ENCODE measurements at places on chromosomes 6 and 20.

DNA sequence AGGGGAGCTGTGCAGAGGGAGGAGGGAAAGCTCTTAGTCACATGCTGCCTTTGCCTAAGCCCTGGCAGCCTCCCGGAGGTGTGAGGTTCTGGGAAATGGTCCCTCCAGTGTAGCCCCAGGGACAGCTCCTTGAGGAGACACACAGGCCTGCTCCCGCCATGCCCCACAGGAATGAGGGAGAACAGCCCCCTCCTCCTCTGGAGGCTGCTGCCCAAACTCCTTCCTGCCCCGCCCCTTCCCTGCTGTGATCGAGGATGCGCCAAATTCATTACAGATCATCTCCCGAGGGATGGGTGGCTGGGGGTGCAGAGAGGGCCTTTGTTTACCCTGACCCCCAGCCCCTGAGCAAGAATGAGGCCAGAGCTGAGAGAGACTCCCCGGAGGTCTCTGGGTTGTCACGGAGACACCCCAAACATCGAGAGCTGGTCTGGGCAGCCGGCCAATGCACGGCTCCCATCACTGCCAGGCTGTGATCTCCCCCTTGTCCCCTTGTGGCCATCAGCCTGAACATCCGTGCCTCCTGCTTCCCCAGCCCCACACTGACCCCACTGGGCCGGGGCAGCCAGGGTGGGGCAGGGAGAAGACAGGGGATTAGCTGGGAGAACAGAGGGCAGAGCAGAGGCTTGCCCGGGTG is 8.4 kb downstream of the CYP21A2 start:
- no peak for DNase-seq

- DNase-seq: no peak
These were observed 123.7 kb downstream of the RCAN2 start for GRCh38 chr6:46367354-46368168.

DNA sequence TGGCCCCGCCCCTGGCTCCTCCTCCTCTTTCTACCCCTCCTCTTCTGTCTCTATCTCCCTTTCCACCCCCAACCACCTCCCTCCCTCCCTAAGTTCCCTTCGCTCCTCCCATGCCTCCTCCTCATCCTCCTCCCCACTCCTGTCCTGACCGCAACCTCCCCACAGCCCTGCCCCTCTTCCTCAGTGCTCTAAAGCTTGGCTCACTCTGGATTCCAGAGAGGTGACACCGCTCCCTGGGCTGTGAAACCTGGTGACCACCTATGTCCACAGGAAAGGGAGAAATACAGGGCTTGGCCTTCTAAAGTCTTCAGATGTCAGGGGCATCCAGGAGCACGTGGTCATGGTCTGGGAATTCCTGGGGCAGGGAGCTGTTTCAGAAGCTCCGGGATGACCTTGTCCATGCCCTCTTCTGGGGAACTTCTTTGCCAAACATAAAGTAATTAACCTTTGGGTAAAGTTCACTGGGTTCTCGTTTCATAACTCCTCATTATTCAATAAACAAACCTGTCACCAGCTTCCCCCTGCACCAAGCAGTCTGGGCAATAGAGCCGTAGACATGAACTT is 345 bp upstream of the CST5 start:
- DNase-seq: no peak

- DNase-seq: no peak
These were observed 27.9 kb upstream of the RTF2 start for GRCh38 chr20:56440346-56441007.

DNA sequence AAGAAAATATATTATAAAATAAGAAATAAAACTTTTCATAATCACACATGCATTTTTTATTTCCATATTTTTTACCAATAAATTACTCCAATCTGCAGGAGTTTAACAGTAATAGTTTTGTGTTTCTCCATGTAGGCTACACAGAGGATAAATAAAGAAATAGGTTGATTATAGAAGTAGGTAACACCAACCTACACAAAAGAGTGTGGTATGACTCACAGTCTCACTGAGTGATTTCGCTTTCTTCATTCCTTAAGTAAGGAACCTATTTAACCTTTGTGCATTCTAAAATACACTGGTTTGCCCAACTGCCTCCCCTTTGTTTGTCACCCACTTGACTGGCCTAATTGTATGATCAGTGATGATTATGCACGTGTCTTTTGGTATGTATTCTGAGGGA is 244.2 kb upstream of the RIMS1 start:
- no peak for DNase-seq

- DNase-seq: no peak
These were observed 3.9 kb downstream of the ETV7 start for GRCh38 chr6:36383606-36384005.

DNA sequence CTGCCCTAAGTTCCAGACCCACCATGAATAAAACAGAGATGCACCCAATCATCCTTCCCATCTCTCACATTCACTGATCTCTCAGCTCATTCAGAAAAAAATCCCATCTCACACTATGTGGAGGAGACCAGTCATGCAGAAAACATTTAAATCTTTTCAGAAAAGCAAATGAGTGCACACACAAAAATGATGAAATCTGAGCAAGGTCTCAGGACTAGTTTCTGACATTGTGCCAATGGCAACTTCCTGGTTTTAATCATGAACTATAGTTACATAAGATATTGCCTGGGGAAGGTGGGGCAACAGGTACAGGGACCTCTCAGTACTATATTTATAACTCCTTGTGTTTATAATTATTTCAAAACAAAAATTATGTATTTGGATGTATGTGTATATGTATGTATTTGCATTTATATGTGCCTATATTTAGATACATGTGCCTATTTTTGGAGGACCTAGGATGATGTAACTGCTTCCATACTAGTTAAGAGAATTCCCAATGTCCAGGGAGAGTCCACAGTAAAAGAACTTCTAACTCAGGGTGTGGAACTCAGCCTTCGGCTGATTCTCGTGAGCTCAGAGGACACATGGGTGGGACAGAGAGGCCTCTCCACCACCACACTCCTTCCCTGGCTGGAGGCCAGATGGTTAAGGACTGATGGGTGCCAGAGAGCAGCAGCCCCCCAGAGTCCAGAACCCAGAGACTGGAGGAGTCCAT is 71.7 kb upstream of the MAP3K4 start:
- DNase-seq: no peak

DNA sequence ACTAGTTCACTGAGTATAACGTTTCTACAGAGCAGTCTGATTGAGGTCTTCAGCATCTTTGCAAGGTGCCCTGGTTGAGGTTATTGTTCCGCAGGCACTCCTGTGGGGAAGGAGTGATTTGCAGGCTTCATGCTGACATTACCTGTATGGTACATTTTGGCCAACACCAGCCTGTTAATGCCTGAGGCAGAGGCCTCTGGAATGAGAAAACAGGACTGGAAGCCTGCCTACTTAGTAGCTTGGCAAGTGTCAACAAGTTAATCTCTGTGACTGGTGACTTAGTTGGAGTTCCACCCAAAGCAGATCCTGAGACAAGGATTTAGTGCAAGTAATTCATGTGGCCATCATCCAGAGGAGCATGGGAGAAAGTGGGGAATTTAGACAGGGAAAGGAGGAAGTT is 24.6 kb downstream of the MAS1 start:
- no peak for DNase-seq

DNA sequence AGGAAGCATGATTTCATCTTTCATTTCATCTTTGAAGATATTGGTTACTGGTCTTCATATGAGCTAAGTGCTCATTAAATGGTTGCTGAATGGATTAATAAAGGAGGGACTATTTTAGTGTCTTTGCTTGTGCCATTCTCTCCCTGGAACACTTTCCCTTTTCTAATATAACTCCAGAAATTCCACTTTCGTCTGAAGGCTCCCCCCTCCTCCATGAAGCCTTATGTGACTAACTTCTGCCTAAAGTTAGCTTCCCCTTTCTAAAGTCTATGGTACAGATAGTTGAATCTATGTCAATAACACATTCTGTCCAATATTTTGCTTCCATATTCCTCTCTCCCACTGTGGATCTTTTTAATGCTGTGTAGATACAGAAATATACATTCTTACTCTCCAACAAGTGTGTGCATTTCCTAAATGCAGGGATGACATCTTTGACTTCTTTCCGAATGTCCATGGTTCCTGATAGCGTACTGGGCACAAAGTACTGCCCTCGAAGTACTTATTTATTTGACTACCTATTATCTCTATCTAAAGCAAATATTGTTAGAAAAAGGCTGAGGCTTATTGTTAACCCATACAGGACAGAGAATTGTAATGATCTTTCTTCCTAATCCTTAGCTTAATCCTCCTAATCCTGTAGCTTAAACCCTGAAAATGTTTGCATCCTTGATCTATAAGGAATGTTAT is 84.7 kb upstream of the ELOVL5 start:
- DNase-seq: no peak

DNA sequence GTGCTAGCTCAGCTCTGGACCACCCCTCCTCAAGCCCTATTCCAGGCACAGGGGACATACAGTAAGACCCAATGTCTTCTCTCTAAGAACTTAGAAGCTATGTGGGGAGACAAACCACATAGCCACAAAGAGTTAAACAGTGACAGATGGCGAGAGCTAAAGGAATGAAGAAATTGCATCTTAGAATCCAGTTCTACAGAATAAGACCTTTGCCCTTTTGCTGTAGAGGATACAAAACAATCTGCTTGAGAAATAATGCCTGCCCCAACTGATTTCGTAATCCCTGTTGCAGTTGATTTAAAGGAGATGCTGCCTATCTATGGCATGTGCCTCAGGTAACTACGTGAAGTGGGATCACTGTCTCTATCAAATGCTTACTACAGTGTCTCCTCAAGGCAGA is 31.2 kb downstream of the TNFRSF21 start:
- no peak for DNase-seq

GRCh38 chr6:111845441-111845871 is 27.8 kb downstream of the FYN start:
- no peak for DNase-seq

DNA sequence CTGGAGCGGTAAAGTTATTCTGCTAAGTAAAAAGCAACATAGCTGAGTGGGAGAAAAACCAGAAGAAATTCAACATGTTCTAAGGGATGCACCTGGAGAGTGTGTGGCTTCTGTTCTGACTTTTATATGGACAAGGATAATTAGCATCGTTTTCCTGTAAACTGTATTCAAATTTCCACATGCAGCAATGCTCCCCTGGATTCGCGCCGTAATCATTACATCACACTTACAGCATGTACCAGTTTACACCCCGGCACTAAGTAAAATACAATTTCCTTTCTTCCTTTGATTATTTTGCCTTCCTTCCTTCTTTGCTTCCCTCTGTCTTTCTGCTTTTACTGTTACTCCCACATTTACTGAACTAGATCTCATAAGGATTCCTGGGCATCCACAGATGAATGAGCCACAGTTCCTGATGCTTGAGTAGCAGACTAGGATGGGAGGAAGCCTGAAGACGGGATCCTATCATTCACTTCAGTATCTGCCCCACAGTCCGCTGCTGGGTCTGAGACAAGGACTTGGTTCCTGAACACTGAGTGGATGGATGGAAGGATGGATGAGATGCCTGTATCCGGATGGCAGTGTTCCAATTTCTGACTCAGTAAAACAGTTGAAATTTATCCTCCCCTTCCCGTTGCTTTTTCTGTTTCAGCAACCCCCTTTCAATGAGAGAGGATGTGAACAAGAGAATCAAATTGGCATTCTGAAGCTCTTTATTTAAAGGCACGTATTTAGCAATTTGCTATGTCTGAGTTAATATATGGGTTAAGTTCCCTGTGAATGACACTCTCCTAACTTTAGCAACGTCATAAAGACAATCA is 174.6 kb downstream of the GJA10 start:
- DNase-seq: no peak

DNA sequence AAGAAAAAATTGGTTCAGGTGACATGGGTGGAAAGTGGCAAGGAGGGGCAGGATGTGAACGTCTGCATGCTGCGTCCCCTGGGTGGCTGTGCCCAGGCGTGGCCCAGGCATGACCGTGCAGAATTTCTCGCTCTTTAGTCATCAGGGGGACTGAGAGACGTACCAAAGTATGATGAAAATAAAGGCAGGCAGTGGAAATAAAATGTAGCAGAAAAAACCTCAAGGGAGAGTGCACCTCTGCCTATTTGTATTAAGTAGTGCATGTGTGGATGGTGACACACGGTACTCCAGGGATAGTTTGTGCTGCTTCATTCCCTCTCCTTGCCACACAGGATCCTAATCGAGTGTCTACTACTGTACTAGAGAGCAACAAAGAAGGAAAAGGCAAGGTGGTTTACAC is 81.1 kb downstream of the ATP9A start:
- no peak for DNase-seq

- DNase-seq: no peak
These were observed 157.4 kb downstream of the HACE1 start for GRCh38 chr6:104702126-104702841.

DNA sequence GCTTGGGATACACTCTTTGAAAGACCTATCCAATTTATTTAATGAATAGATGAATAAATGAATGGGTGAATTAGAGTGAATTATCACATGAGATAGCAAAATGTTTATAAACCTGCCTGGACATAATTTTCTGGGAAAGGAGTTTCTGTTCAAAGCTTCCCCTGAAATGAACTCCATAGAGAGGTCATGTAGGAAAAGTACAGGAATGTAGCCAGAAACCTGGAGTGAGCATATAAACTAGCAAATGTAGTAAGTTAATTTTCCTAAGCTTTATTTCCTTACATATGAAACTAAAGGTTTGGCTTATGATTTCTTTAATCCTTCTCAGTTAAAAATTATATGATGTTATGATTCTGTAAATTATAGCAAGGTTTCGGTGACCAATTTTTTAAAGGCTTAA is 380.3 kb upstream of the RSPO3 start:
- no peak for DNase-seq

- no peak for DNase-seq
These were observed 42.0 kb downstream of the IRAK1BP1 start for GRCh38 chr6:78909391-78909790.

DNA sequence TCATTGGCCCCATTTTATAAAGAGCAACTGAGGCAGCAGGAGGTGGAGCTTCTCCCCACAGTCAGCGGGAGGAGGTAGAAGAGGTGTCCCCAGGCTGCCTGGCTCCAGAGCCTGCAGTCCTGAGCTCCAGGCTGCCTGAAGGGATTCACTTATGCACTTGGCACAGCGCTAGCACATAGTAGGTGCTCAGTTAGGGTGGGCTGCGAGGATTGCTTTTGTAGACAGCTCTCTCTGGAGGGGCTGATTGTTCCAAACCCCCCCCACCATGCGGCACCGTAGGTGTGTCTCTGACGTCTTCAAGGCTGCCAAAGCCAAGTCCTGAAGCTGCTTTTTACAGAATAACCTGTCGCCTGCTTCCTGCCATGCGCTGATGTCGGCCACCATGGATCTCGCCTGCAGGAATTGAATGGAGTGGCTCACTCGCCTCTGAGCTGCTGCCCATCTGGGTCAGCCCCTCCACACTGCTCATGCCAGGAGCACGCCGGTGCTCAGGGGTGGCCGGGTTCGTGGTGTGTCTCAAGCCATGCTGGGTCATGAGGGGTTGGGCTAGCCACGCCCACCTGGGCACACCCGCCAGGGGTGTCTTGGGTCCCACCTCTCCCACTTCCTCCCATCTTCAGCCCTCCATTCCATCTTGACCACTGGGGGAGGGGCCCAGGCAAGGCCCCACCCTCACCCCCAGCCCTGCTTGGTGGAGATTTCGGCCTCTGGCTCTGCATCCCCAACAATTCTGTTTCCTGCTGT is 59.8 kb downstream of the BCAS4 start:
- no peak for DNase-seq
